Cortex of kidney (tissue), 1 donor: ENCODE measurements at places on chromosomes 3 and 15.

DNA sequence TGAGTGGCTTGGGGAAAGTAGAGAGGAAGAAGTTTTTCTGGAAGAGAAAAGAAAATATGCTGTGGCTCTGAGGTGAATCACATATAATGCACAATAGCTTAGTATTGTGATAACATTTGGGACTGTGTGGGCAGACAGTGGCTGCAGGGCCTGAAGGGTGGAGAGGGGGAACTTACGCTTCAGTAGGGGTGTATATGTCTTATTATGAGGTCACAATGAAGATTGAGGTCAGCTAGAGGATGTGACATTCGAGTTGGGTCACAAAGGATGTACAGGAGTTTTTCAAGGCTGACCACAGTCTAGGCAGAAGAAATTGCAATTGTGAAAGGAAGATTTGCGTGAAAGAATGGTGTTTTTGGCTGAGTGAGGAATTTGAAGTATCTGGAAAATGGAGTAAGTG is 414.8 kb downstream of the LPP start:
- no peak for DNase-seq

GRCh38 chr15:65072027-65072426 is 4.2 kb upstream of the RASL12 start:
- DNase-seq, result no peak

GRCh38 chr15:69531665-69532027 is 79.0 kb downstream of the RPLP1 start:
- DNase-seq, result no peak

- no peak for DNase-seq
Observed at GRCh38 chr3:119408243-119408950, 55.0 kb downstream of the TMEM39A start.

GRCh38 chr3:102577082-102577789 is 142.4 kb downstream of the ZPLD1 start:
- DNase-seq, result no peak

- DNase-seq, result no peak
Observed at GRCh38 chr3:64151342-64151871, 73.9 kb downstream of the PRICKLE2 start.

- DNase-seq, result no peak
Observed at GRCh38 chr3:107954845-107955244, 136.0 kb downstream of the CD47 start.

GRCh38 chr3:163538387-163538786 is 1539.9 kb downstream of the SI start:
- no peak for DNase-seq

DNA sequence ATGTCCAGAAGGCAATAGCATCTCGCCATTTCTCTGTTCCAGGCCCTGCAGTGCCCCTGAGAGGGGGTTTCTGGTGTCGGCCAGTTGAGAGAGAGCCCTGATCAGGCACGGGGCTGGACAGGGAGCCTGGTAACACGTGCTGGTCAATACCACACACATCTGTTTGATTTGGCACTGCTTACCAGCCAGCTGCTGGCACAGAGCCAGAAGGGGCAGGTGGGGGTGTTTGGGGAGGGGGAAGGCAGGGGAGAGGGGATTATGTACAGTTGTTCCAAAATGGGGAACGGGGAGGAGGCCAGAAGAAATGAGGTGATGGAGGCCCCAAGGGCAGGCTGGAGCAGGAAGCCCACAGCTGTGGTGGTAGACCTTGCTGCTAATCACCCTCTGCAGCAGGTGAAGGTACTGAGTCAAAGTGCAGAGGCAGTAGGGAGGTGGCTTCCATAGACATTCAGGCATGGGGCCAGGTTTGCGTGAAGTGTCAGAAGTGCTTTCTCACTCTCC is 153.5 kb upstream of the LPP start:
- DNase-seq, result no peak

DNA sequence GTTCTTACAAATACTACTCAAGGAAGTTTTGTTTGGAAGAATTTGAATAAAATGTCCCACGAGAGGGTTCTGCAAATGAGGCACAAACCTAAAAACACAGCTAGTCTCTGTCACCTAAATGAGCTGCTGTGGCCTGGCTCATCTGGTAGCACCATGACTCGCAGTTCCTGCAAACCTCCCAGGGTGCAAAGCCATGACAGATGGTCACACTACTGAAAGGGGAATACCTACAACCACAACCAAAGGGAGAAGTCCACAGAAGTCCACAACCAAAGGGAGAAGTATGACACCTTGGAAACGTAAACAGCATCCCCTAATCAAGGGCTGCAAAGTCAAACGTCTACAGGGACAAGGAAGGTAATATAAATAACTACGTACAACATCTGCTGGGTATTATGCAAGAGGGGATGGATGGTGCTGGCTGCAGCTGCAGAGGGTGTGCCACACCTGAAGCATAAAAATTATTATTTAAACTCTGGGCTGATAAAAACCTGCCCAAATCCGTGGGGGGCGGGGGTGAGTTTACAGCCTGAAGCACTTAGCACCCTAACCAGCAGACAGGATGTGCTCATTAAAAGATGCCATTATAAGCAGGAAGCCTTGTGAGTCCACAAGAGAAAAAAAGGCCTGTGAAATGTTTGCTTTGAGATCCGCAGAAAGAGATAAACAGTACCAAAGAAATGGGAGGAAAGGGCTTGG is 184.0 kb downstream of the MAGI1 start:
- no peak for DNase-seq

GRCh38 chr3:90145094-90145860 is 1037.9 kb downstream of the EPHA3 start:
- DNase-seq, result no peak

DNA sequence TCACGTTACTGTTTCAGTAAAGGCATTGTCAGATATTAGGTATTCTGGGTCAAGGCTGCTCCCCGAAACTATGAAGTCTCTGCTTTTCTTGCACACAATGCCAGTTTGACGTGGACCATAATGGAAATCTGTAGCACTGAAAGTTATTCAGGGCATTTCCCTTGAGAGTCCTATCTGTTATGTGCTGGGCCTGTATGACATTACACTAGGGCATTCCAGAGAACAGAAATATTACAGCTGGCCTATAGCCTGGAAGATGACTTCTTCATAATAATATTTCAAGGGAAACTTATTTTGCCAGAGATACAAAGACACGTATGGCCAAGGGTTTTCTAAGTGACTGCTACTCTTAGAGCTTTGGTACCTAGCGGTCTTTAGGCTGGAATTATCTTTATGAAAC is 613.6 kb upstream of the CBLB start:
- no peak for DNase-seq
